ENCODE measurements at places on chromosomes 1 and 21. TPM values are rescaled to one million over a fixed set of nuclear protein-coding genes. Genes with fewer than 3 reads are reported as not detected.

GRCh38 chr1:205619376-205619775, 12.4 kb downstream of the ELK4 start:
- peaks cover 4% of the 10 kb centered on the region for H3K4me1 ChIP-seq
- peaks cover 44% of the 10 kb centered on the region for H3K36me3 ChIP-seq
- no peaks in the 10 kb centered on the region for H3K27me3 ChIP-seq
- no peak overlapping the region for H3K4me3 ChIP-seq

DNA sequence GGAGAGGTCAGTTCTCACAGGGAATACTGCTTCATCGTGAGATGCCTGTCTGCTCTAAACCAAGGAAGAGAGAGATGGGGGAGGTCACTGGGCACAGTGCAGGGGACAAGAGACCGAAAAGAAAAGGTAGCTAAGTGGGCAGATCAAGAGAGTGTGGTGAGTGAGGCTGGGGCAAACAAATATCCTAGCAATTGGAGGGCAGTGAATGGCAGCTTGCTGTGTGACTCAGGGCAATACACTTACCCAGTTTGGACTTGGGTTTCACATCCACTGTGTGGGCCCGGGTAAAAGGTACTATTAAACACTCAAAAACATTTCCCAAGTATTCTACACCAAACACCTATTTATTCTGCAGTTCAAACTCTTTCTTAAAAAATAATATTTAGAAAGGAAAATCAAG, 10.2 kb downstream of the PLXNA2 start:
- H3K27me3 ChIP-seq, result peaks cover 14% of the 10 kb centered on the region
- DNase-seq, result no peak

DNA sequence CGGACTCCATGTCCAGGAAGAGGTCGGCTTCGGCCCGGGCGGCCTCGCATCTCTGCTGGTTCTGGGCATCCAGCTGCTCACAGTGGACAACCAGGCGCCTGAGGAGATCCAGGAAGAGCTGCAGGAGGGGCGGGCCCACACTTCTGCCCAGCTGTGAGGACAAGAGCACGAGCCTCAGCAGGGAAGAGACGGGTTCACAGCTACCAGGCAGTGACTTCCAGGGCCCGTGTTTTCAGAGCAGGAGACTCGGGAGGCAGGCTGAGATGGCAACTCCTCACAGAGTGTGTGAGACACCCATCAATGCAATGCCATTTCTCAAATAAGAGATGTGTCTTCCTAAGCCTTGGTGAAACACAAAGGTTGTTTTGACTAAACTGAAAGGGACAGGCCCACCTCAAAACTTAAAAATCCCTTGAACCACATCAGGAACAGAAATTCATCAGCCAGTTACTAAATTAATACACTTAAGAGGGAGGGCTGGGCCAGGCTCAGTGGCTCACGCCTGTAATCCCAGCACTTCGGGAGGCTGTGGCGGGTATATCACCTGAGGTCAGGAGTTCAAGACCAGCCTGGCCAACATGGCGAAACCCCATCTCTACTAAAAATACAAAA, 43.4 kb downstream of the URB1 start:
- peaks cover 13% of the 10 kb centered on the region for H3K4me1 ChIP-seq
- H3K27ac ChIP-seq, result peak overlapping the region; percentile 39
- no peak overlapping the region for H3K4me3 ChIP-seq
- no peak for DNase-seq

DNA sequence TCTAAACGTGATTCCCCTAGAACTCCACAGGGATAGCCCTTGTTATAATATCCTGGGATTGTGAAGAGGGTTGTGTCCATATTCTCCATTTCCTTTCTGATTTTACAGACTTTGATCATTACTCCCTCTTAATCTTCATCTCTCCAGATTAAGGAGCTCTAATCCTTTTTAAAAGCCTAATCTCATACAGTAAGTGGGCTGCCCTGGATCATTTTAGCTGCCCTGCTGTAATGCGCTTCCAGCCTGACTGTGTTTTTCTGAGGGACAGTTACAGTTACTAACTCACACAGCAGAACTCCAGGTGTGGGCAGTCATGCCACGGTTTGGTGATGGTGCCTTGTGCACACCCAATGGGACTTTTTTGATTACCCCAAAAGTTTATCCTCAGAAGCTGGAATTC, 33.5 kb downstream of the PROX1 start:
- no peak overlapping the region for H3K4me3 ChIP-seq
- H3K27ac ChIP-seq, result no peak overlapping the region
- peaks cover 2% of the 10 kb centered on the region for H3K27me3 ChIP-seq
- H3K36me3 ChIP-seq, result peaks cover 4% of the 10 kb centered on the region

- no peak overlapping the region for H3K4me3 ChIP-seq
- H3K4me1 ChIP-seq, result peaks cover 14% of the 10 kb centered on the region
- H3K27ac ChIP-seq, result no peak overlapping the region
- peaks cover 5% of the 10 kb centered on the region for H3K27me3 ChIP-seq
Observed at GRCh38 chr1:31663622-31664452, 19.2 kb upstream of the PEF1 start.

DNA sequence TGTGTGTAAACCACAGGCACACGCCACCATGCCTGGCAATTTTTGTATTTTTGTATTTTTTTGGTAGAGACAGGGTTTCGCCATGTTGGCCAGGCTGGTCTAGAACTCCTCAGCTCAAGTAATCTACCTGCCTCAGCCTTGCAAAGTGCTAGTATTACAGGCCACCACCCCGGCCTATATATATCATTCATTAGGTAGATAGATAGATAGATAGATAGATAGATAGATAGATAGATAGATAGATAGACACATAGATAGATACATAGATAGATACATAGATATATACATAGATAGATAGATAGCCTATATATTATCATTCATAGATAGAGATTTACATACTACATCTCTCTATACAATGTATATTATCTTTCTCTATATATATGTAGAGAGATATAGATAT, 46.0 kb downstream of the VANGL1 start:
- no peak for DNase-seq
- H3K36me3 ChIP-seq, result peaks cover 32% of the 10 kb centered on the region
- peaks cover 2% of the 10 kb centered on the region for H3K27me3 ChIP-seq
- no peak overlapping the region for H3K27ac ChIP-seq
- H3K4me3 ChIP-seq, result no peak overlapping the region

DNA sequence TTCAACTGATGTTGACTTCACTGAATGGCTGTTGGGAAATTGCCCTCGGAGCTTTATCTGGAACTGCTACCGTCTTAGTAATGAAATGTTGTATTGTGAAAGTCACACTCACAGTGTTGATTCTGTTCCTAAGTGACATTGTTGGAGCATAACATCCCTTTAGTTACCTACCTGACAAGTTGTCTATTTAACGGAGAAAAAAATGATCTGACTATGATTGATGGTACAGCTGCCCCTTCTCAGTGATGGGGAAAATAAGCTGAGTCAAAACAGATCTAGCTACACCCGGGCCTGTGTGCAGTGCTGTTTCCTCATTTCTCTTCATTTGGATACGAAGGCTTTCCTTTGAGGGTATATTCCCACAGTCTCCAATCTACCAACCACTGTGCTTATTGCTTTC, 472.3 kb upstream of the BRINP3 start:
- DNase-seq, result no peak
- H3K4me1 ChIP-seq, result no peaks in the 10 kb centered on the region
- H3K27me3 ChIP-seq, result no peaks in the 10 kb centered on the region
- no peaks in the 10 kb centered on the region for H3K36me3 ChIP-seq
- H3K27ac ChIP-seq, result no peak overlapping the region
- H3K4me3 ChIP-seq, result no peak overlapping the region

- H3K4me1 ChIP-seq, result peaks cover 10% of the 10 kb centered on the region
- no peaks in the 10 kb centered on the region for H3K36me3 ChIP-seq
- H3K27ac ChIP-seq, result no peak overlapping the region
- peaks cover 5% of the 10 kb centered on the region for H3K27me3 ChIP-seq
Observed at GRCh38 chr1:203179667-203180005, 4.0 kb upstream of the MYBPH start.

- DNase-seq, result peak; percentile 52
- H3K36me3 ChIP-seq, result no peaks in the 10 kb centered on the region
- no peaks in the 10 kb centered on the region for H3K4me1 ChIP-seq
Observed at GRCh38 chr1:171251042-171251951, 3.0 kb downstream of the FMO1 start.

GRCh38 chr1:205532996-205533735, 28.7 kb downstream of the CDK18 start:
- H3K4me1 ChIP-seq, result peaks cover 14% of the 10 kb centered on the region
- H3K36me3 ChIP-seq, result peaks cover 3% of the 10 kb centered on the region
- no peak for DNase-seq
- H3K4me3 ChIP-seq, result no peak overlapping the region

GRCh38 chr1:165562571-165562970, 18.8 kb downstream of the LRRC52 start:
- no peak for DNase-seq
- H3K36me3 ChIP-seq, result no peaks in the 10 kb centered on the region
- H3K4me1 ChIP-seq, result peaks cover 14% of the 10 kb centered on the region
- H3K4me3 ChIP-seq, result no peak overlapping the region

DNA sequence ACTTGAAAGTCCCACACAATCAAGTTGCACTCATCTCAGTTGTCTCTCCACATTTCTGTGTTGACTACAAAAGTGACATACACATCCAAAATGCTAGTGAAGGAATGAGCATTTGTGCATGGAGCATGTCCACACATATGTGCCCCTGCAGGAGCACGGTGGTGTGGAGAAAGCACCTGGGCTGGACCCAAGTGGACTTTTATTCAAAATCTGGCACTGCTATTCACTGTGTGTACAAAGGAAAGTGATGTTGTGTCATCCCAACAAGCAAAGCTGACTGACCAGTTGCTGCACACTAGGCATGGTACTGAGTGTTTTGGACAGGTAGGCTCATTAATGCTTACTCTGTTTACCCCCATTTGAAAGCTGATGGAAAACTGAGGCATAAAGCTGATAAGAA, 19.3 kb downstream of the CEP104 start:
- no peak for DNase-seq
- no peaks in the 10 kb centered on the region for H3K4me1 ChIP-seq
- no peak overlapping the region for H3K4me3 ChIP-seq
- no peak overlapping the region for H3K27ac ChIP-seq
- peaks cover 5% of the 10 kb centered on the region for H3K27me3 ChIP-seq

- no peak overlapping the region for H3K4me3 ChIP-seq
- H3K27me3 ChIP-seq, result no peaks in the 10 kb centered on the region
- H3K4me1 ChIP-seq, result peaks cover 2% of the 10 kb centered on the region
- H3K36me3 ChIP-seq, result peaks cover 16% of the 10 kb centered on the region
Observed at GRCh38 chr1:40078512-40079333, 18.3 kb downstream of the PPT1 start.

DNA sequence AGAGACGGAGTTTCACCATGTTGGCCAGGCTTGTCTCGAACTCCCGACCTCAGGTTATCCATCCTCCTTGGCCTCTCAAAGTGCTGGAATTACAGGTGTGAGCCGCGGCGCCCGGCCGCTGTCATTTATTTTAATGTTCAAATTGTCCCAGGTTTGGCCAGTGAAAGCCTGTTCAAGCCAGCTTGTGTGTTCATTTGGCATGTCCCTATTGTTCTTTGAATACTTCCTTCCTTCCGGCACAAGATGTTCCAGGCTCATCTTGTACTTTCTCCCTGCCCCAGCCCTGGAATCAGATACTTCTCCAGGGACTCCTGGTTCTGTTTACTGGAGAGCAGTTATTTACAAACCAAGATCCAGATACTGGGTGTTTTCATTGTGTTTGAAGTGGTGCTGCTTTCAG, 37.0 kb downstream of the ZBTB8B start:
- peak overlapping the region; percentile 70 for H3K4me3 ChIP-seq
- H3K27ac ChIP-seq, result peak overlapping the region; percentile 95
- peaks cover 12% of the 10 kb centered on the region for H3K27me3 ChIP-seq
- H3K36me3 ChIP-seq, result no peaks in the 10 kb centered on the region

DNA sequence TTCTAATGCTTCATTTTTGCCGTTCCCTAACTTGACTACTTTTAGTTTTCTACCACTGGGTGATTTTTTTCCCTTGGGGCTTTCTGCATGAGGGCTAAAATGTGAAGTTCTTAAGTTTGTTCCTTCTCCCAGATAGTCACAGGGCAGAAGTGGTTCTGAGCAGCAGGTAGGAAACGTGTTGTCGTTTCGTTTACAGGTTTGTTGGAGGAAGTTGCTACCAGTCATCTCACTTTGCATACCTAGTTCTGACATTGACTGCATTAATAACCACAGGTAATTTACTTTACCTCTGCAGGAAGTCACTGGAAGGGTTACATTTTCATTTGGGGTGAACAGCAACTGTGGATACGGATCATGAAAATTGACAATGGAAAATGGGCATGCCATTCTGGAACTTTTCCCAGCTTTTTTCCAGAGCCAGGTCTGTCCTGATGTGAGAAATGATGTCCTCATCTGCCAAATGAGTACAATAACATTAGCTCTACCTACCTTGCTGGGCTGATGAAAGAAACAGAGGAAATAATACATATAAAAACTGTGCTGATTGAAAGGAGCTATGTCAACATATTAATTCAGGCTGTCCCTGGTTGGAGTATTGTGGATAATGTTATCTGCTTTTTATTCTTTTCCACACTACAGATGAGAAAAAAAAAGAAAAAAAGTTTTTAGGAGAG, 94.2 kb downstream of the DISC1 start:
- H3K36me3 ChIP-seq, result peaks cover 34% of the 10 kb centered on the region
- H3K27ac ChIP-seq, result no peak overlapping the region
- no peak for DNase-seq
- H3K4me3 ChIP-seq, result no peak overlapping the region
- peaks cover 32% of the 10 kb centered on the region for H3K4me1 ChIP-seq

- DNase-seq, result no peak
- no peak overlapping the region for H3K4me3 ChIP-seq
- no peaks in the 10 kb centered on the region for H3K4me1 ChIP-seq
Observed at GRCh38 chr1:21550097-21550496, 40.9 kb downstream of the ALPL start.

- DNase-seq, result no peak
- H3K4me1 ChIP-seq, result peaks cover 20% of the 10 kb centered on the region
- H3K36me3 ChIP-seq, result no peaks in the 10 kb centered on the region
- no peak overlapping the region for H3K4me3 ChIP-seq
- H3K27ac ChIP-seq, result no peak overlapping the region
- no peaks in the 10 kb centered on the region for H3K27me3 ChIP-seq
Observed at GRCh38 chr1:169509354-169509753, 23.6 kb upstream of the SLC19A2 start.

DNA sequence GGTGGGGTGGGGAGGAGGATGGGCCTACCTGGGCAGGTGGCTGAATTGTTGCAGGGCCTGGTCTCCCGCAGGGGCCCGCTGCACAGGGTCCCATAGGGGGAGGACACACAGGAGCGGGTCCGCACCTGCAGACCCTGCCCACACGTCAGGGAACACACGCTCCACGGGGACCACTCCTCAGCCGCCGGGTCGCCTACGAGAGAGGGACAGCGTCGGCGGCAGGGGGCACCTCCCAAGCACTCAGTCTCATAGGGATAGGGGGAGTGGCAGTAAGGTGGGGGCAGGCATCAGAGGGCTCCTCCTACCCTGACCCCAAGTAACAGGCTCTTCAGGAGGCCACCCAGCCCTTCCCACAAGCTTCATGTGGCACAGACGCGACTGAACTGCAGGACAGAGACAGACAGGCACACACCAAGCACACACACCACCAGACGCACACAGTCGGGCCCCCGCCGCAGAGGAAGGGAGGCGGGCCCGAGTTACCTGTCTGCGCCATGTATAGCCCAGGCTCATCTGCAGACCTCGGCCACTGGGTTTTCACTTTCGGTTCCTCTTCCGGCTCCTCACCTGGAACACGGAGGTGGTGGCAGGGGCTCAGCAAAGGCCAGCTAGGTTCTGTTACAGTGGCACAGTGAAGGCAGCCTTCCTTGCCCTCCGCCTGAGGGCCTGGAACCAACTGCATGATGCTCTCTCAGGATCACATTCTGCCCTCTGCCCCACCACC, 19.8 kb downstream of the ADGRB2 start:
- DNase-seq, result no peak
- peaks cover 20% of the 10 kb centered on the region for H3K27me3 ChIP-seq
- no peak overlapping the region for H3K27ac ChIP-seq
- peaks cover 7% of the 10 kb centered on the region for H3K36me3 ChIP-seq

OR2T11 gene
- total RNA-seq, result not detected

KRTAP6-3 gene
- not detected for total RNA-seq

ADAMTS5 gene
- 0.33 TPM for total RNA-seq

CNIH3 gene
- total RNA-seq, result 4.7 TPM

SEC22B gene
- 14.0 TPM for total RNA-seq

TRIM17 gene
- 2.3 TPM for total RNA-seq

TAF13 gene
- total RNA-seq, result 33.7 TPM
